ENCODE measurements at places on chromosomes 7 and 10.

DNA sequence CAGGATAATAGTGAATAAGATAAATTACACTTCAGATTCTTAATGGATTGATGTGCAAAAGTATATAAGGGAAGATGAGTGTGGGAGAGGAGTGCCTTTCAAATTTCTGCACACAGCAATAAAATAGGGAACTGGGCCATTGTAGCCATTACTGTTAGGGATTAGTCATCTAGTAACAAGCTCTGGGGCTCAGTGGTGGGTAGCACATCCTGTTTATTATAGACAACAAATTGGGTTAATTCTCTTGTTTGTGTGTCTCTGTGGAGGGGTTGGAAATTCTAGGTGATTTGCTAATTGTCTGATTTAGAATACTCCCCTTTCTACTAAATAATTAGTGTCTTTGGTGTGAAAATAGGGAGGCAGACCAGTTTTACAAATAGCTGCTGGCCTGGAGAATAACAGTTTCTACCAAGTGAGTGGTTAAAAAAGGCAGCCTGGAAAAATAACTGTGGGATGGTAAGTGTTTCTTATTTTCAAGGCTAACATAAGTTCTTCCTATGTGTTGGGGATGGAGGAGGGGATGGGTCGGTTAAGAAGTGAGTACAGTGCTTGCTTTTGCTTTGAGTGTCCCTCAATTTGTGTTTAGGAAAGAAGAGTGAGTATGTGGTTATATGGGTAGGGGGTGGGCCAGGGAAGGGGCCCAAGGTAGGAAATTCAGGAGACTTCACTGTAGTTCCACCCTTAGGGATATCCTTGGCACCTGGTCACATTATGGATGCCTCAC, 43.3 kb upstream of the TMEM248 start:
- no peak for DNase-seq

DNA sequence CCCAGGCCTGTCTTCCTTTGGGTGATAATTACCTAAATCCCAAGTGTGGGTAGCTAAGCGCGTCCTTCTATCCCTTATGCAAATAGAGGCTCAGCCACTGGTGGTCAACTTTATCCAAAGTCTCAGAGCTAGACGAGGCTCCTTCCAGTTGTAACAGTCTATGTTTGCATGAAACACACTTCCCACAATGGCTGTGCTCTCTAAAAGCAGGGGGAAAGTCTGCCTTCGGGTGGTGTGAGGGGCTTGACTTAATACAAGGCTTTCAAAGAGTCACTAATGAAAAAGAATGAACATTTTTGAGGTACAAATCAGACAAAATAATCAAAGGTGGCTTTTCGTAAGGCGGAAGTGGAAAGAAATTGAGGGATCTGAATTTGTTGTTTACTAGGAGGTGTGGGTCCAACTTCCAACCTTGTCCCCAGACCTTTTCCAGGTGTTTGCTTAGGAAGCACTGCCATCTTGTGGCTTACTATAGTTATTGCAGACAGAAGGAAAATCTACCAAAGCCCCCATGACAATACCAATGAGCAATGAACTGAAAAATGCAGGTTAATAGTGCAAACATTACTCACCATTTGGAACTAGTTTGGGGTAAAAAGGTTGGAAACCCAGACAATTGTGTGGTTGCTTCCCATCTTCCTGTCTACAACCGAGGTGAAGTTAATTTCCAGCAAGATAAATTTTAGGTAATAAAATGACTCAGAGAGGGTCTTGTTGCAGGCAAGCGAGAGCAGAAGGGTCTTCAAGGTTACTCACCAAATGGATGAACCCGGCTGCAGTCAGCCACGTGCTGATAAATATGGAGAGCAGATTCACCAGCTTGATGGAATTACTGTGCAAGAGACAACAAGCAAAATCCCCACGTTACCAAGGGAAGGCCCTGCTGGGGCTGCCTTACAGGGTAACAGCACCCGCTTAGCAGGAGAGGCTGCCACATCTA, 525.7 kb downstream of the KCNMA1 start:
- DNase-seq = peak; percentile 75

DNA sequence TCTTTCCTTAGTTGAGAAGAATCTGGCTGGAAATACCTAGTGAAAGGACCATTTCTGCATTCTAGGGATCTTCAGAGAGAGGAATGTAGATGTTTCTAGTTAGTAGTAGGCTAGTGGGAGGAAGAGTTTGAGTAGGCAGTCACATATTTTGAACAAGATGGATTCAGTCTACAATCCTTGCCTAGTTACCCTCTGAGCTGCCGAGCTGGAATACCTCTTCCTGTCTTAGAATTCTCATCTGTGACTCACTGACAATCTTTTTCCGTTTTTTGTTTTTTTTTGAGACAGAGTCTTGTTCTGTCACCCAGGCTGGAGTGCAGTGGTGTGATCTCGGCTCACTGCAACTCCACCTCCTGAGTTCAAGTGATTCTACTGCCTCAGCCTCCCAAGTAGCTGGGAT, 30.7 kb upstream of the PLPP4 start:
- no peak for DNase-seq

- DNase-seq = no peak
Measured at GRCh38 chr7:90773269-90773668, 177.1 kb downstream of the CDK14 start.
